Activated naive CD8-positive, alpha-beta T cell treated with anti-CD3 and anti-CD28 coated beads, Interleukin-2, amount 10 ng/mL, durations not matched to agents 7 days and 5 days (primary cell): ENCODE measurements at places on chromosomes 3 and 15. TPM values are rescaled to one million over a fixed set of nuclear protein-coding genes. Genes with fewer than 3 reads are reported as not detected.

GRCh38 chr3:157336252-157337009, 100.2 kb upstream of the PTX3 start:
- no peak for DNase-seq

Gene A4GNT
- total RNA-seq = not detected

DNA sequence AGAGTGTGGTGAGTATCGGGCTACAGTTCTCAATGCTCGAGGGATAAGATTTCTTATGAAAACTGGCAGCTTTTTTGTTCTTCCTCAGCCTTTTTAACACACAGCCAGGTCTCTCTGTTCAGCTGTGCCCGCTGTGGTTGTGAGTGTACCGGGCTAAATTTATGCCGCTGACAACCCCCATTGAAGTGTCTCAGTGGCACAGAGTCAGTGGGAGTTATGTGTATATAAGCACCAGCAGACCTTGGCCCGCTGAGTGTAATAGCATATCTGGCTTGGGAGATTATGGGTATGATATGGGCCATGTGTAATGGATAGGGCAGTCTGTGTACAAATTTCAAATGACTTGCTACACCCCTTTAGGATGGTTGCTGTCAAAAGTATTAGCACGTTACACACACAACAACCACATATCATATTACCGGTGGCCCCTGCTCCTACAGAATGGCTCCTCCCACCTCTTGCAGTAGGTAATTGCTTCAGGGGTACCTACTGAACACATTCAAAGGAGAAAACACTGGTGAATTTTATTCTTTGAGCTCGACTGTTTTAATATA, 26.9 kb upstream of the NR2F2 start:
- no peak for DNase-seq

DNA sequence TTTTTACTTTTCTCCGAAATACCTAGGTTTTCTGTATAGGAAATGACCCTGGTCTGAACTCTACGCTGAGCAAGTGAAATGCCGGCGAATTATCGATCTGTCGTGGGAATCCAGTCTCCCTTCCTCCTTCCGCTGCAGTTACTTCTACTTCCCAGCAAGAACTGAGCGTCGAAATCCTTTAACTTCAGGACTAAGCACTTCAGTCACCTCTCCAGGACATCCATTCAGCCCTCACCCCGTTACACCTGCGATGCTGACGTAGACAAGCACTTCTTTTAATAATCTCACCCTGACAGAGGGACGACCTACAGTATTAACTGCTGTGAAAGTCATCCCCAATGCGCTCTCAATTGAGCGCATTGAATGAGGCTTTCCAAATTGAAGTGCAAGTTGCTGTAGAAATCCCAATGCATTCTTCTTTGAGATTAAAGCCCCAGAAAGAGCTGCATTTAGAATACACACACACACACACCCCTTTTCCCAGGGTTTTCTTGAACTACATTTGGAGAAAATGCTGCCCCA, 1.3 kb downstream of the TOP2B start:
- peak; percentile 33 for DNase-seq
